ENCODE measurements at places on chromosomes 7 and 10. TPM values are rescaled to one million over a fixed set of nuclear protein-coding genes. Genes with fewer than 3 reads are reported as not detected.

- DNase-seq, result no peak
These were observed 1136.8 kb upstream of the AUTS2 start for GRCh38 chr7:68461430-68461829.

- no peak for DNase-seq
These were observed 52.0 kb downstream of the SPAM1 start for GRCh38 chr7:123977081-123977480.

DNA sequence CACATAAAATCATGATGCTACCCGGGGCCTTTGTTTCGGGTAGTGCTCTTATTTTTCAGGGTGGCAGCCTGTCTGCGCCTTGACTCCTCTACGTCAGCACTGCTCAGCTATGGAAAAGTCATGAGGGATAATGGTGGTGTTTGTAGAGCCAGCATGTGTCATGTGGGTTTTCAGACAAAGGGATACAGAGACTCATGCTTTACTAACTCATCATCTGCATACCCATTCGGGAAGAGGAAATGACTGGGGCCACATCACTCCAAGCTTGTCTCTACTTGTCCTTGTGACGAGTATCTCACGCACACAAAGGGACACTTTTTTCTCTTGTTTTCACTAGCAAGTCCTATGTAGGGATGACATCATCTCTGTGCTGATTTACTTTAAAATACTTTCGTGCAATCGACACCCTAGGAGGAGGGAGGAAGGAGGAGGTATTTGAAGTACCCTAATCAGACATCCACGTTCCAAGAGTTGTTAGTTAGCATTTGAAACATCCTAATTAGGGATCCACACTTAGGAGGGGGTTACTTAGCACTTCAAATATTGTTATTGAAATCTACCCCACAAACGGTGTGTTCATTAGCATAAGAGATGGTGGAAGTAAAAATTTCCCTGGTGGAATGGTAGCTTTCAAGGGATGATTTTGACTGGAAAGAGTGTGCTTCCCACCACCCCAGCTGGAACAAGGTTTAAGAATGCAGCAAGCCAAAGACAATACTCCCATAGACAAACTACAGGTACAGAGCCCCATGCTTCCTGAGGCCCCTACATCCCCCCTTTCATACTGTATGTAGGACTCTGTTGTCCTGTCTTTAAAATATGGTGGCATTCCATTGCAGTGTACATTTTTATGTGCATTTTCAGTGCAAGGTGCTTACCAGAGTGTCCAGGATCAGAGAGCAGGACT, 52.0 kb downstream of the THNSL1 start:
- no peak for DNase-seq

DNA sequence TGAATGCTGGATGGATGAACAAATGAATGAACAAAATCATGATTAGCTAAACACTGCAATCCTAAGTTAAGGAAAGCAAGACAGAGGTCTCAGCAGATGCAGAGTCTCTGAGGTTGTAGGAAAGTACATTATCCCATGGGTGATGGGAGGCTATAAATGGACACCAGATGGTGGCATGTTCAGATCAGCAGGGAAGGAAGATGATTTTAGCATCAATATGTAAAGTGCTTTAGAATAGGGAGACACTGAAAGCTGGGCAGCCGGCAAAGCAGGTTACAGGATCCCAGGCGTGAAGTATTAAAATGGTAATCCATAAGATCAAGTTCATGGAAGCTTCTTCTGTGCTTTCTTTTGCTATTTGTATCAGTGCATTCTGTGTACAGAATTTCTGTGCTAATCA, 7.9 kb upstream of the RAPGEF5 start:
- no peak for DNase-seq

DNA sequence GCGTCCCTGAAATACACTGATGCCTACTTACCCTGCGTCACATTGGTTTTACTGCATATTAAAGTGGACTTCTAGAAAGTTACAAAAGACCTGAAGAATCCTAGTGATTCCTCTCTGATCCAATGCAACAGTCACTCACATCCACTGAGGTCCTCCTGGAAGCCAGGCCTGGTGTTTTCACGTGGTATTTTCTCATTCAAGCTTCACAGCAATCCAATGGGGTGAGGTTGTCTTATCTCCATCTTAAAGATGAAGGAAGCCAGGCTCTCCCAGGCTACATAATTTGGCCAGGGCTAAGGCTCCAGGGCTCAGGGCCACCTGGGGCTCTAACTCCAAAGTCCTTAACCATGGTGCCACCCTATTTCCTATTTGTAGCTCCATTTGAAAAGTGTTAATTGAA, 126.3 kb upstream of the SFMBT2 start:
- DNase-seq, result no peak

GRCh38 chr10:43437141-43437870, 395 bp downstream of the ZNF487 start:
- DNase-seq, result no peak

DNA sequence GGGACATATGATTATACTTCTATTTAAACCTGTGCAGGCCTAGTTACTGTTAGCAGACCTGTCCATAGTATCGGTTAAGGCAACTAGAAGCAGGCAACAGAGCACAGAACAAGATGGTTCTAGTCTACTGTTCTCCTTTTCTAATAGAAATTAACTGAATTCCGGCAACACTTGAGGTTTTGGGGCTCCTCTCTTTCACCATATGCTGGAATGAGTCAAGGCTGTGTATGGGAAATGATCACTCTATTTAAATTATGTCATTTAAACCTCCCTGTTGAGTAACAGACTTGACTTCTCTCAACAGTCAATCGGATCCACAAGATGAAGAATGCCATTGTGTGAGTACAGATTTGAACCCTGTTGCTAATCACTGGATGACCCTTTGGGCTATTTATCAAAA, 6.2 kb upstream of the OTUD1 start:
- DNase-seq, result no peak

- DNase-seq, result no peak
These were observed 16.0 kb upstream of the VOPP1 start for GRCh38 chr7:55588379-55588699.

CLCN1 gene
- total RNA-seq, result 0.09 TPM

TIMM23 gene
- 72.0 TPM for total RNA-seq

HPSE2 gene
- total RNA-seq, result not detected

All from neural crest cell (in vitro differentiated cells).